ENCODE measurements at places on chromosomes 1 and 21.

DNA sequence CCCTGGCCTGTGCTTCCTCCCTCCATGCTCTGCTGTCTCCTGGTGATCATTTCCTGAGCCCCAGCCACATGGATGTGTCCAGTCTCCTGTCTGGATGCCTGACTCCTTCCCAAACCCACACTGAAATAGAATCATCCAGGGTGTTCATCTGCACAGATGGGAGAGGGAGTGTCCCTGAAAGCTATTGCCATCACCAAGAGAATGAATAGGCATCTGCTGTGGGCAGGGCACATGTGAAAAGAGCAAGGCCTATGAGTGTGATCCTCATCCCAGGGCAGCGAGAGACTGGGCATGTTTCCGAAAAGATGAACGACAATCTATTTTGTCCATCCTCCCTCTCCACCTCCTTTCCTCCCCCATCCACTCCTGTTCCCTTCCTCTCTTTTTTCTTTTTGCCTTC lies 5.0 kb downstream of the IGSF21 start:
- no peak for DNase-seq

GRCh38 chr1:179938752-179939151 lies 15.9 kb upstream of the CEP350 start:
- DNase-seq, result no peak

DNA sequence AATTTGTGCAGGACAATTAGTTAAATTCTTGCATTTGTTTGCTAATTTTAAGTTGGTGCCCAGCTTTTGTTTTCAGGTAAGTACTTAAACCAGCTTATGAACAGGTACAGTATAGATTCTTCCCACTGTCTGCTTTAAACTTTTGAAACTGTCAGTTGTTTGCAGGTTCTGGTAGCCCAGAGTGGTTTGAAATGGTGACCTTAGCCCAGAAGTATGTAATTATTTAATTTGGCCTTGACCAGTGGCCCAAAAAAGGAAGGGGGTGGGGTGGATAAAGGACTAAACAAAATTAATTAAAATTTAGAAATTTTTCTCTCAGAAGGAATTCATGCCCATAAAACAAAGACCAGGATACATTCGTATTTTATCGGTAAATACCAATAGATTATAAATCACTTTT lies 69.0 kb downstream of the PTBP2 start:
- DNase-seq, result no peak

DNA sequence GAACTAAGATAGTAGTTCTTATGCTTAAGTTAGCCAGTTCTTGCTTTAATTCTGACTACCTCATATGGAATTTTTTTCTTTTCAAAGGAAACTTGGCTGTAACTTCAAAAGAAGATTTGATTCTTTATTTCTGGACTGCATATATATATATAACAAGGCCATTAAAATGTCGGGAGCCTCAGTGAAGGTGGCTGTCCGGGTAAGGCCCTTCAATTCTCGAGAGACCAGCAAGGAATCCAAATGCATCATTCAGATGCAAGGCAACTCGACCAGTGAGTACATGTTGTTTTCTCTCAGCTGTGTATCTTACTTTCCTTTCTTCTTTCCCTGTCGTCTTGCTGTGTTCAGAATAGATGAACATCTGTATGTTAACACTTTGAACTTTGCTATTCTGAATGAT lies 21.8 kb downstream of the KIF1B start:
- no peak for DNase-seq

DNA sequence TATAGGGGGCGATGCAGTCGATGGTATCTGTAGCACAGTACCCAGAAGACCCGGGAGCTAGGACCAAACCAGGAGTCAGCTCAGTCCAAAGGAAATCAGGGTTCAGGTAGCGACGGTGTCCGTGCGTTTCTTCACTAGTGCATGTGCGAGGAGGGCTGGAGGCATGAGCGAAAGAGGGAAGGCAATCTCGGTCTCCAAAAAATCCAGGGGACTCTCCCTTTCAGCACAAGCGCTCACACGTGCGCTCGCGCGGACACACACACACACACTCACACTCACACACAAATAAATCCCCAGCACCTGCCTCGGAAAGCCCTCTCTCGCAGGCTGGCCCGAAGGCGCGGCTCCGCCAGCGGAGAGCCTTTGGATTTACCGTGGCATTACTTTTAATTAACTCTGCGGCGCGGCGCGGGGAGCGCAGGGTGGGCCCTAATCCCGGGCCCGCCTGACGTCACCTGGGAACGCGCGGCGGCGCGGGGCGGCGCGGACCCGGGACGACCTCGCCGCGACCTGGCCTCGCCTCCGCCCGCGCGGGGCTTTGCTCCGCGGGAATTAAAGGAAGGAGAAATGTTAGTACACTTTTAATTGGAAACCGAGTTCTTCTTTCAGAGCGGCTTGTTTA lies 121.2 kb downstream of the LMX1A start:
- DNase-seq, result no peak

DNA sequence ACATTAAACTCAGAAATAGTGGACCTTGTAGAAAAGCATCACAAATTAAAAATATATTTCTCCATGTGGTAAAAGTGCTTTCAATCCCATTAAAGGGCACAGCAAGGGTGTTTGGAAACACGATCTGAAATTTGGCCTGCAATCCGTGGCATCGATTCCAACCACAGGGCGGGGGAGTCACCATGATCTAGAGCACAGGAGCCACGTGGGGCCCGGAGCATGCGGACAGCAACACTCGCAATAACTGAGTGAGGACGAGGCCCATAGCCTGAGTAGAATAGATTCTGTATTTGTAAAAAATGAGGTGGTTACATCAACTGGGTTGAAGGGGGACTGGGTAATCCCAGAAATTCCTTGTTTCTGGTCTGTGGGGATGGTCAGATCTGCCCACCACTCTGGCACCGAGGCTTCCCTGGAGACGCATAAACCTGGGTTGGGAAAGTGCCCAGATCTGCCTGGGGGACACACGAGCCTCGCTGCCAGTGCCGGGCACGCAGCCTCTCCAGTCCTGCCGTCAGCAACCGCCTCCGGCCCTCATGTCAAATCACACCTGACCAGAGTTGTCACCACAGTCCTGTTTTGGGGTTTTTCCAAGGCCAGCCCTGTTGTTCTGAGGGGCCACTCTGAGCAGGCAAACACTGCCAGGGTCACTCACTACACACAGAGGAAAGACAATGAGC lies 104.3 kb downstream of the PGBD5 start:
- no peak for DNase-seq

DNA sequence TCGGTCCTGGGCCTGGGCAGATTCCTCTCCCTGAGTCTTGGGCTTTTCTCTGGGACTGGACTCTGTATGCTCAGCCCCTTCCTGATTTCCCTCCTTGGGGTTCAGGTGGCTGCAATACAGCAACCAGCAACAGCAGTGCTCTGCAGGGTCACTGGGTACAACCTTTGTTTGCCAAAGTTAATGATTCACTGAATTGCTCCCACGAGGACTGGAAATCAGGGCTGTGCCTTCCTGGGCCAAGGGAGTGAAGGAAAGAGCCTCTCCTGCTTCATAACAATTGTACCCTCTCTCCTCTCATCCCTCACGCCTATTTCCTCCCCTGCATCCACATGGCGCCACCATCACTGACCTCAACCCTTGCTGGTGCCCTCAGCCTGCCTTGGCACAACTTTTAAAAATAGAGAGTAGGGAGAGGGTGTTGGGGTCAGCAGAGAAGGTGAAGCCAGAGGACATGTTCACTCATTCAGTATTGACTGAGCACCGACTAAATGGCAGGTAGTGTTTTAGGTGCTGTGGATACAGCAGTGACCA lies 52.8 kb upstream of the GOLT1A start:
- DNase-seq, result no peak

- DNase-seq, result no peak
Observed at GRCh38 chr1:11448373-11449099, 30.4 kb upstream of the DISP3 start.

DNA sequence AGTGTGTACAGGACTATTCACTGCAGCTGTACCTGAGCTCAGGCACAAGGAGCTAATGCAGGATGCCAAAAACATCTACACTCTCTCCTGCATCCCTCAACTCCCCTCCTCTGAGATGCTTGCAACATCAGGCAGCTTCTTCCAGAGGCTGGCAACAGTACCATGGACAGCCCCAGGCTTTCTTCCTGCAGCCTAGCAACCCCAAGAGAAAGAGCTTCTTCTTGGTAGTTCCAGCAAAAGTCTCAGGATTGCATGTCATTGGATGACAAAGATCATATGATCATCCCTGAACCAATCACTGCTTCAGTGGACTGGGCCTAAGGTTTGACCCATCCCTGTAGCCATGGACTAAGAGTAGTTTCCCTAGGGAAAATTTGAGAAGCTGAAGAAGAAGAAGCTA lies 46.7 kb downstream of the CAMK2N1 start:
- no peak for DNase-seq

DNA sequence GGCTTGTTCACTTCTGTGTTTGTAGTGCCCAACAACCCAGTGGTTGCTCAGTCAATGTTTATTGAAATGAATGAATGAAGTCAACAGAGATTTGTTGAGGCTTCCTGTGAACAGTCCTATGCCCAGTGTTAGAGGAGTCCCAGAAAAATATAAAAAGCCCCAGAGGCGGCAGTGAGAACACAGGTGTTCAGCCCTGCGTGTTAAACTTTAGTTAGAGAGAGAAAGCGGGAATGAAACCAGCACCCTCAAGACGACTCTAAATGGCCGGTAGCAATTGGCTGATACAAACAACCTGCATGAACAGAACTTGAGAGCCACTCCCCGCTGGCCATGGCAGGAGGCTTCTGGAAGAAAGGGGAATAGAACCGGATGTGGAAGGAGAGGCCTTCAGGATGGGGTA lies 22.6 kb downstream of the TMEM51 start:
- no peak for DNase-seq

GRCh38 chr1:18642278-18643095 lies 11.8 kb downstream of the PAX7 start:
- DNase-seq, result no peak

- DNase-seq, result no peak
Observed at GRCh38 chr1:76164165-76164564, 89.6 kb downstream of the ST6GALNAC3 start.

DNA sequence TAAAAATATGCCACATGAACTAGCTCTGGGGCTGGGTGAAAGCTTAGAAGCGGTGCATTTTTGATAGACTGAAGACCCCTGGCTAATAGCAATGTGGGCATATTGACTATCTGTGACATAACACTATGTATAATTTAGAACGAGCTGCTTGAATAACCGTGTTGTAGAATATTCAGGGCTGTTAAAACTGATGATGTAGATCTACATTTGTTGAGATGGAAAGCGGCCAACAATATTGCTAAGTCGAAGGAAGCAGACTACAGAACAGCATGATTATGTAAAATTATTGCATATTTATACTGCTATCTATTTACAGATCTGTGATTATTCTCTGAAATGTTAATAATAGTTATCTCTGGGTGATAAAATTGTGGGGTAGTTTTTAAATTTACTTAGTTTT lies 41.1 kb upstream of the BCL10 start:
- no peak for DNase-seq
